Effector memory CD8-positive, alpha-beta T cell (primary cell): ENCODE measurements at places on chromosomes 6 and 20.

DNA sequence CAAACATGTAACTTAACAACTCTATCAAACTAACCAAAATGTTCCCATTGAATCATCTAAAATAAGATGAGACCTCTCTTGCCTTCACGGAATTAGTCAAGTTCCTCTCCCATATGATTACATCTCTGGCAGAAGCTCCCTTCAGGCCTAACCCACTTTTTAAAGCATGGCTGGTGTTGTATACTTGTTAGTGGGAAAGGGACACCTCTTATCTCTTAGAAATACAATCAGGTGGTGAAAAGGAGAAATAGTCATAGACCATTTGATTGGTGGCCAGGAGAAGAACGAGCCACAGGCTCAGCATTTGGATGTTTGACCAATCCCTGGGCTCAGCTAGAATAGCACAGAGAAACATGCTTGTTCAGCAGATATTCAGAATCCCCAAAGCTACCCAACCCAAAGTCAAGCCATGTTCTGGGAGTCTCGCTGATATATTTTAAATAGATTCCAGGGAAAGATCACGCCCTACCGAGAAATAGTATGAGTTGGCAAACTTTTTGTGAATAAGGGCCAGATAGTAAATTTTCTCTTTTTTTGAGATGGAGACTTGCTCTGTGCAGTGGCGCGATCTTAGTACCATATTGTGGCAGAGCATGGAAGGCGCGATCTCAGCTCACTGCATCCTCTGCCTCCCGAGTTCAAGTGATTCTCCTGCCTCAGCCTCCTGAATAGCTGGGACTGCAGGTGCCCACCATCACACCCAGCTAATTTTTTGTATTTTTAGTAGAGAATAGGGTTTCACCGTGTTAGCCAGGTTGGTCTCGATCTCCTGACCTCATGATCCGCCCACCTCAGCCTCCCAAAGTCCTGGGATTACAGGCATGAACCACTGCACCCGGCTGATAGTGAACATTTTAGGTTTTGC lies 126.3 kb upstream of the MYLIP start:
- no peak for DNase-seq

DNA sequence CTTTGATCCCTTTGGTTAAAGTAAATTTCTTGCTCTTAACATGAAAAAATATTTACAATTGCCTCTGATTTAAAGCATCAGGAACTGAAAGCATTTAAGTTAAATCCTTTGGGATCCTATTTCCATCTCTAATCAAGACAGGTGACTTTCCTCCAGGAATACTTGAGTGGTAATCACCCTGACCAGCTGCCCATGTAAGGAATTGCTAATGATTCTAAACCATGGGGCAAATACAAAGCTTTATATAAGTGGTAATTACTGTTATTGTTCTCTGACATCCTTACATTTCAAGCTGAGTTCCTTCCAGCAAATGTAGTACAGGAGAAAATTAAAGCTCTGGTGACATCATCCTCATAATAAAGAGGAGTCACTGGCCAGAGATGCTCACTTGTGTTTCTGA lies 100.6 kb downstream of the CRYBG1 start:
- DNase-seq, result no peak

GRCh38 chr20:47354464-47354713 lies 2.1 kb downstream of the ZMYND8 start:
- DNase-seq, result no peak

DNA sequence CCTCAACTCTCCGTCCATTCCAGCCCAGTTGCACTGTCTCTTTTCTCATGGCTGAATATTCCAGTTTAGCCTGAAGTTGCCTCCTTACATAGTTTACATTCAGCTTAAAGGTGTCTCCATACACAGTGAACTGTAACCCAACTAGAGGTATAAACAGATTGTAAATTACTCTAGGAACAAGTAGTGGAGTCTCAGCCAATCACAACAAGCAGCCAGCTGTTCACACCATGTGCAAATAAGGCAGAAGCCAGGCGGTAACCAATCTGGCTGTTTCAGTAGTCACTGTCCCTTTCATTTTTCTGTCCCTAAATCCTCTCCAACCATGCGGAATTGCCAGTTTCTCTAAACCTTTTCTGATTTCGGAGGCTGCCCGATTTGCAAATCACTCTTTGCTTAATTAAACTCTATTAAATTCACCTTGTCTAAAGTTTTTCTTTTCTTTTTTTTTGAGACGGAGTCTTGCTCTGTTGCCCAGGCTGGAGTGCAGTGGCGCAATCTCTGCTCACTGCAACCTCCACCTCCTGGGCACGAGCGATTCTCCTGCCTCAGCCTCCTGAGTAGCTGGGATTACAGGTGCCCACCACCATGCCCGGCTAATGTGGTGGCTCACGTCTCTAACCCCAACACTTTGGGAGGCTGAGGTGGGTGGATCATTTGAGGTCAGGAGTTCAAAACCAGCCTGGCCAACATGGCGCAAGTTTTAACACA lies 37.6 kb upstream of the GFOD1 start:
- no peak for DNase-seq

- DNase-seq, result no peak
These were observed 4.9 kb upstream of the MLN start for GRCh38 chr6:33808641-33809180.

- no peak for DNase-seq
These were observed 81.0 kb downstream of the HIVEP2 start for GRCh38 chr6:142863981-142864380.

GRCh38 chr6:153595903-153596302 lies 443.1 kb upstream of the OPRM1 start:
- no peak for DNase-seq

DNA sequence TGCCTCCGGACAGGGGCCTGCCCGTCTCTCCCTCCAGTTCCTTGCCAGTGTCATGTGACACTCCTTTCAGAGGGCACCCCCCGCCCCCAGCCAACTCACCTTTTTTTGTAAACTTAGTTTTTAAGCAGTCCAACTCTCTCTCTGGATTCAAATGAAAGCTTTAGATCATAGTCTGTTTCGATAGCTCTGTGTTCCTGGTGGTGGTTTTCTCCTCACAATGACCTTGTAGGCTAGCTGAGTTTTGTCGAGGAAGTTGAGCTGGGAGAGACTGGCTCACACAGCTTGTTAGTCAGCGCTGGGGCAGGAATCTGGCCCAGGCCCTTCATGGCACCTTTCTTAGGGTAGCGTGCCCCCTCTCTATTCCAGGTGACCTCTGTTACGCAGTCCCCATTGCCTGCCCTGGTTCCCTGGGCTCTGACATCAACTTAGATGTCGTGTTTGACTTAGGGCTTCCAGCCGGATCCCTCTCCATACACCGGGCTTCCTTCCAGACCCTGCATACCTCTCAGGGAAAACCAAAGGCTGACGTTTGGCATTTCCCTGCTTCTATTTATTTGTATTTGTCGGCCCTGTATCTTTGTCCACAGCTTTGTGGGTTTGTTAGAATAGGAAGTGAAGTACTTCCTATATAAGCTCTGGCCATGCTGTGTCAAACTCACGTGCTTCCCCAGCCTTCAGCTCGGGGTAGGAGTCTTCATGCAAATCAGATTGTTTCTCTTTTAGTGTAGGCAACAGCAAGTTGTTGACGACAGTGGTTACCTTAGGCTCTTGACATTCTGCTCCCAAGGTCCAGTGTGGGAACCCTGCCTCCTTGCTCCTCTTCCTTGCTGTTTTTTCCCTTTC lies 12.7 kb downstream of the IGF2R start:
- no peak for DNase-seq

DNA sequence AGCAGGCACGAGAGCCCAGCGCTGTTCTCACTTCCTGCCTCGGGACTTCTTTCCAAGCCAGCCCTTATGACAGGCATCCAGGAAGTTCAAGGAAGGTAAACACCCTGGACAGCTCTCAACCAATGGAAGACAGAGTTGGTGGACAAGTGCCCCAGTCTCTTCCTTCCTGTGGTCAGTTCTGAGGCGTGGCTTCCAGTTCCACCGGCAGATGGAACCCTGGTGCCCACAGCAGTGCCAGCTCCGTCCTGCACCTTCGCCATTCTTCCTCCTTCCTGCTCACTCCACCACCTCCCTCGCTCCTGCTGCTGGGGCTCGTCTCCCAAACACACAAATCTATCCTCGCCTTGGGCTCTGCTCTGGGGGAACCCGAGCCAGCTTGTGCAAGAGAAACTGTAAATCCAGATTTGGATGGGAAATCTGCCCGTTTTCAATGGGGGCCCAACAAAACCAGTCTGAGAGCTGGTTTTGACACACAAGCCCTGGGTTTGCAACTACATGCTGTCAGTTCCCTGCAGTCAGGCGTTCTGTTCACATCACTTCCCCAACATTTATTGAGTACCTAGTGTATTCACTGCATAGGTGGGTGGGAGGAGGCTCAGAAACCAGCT lies 162.7 kb downstream of the GRM4 start:
- no peak for DNase-seq

DNA sequence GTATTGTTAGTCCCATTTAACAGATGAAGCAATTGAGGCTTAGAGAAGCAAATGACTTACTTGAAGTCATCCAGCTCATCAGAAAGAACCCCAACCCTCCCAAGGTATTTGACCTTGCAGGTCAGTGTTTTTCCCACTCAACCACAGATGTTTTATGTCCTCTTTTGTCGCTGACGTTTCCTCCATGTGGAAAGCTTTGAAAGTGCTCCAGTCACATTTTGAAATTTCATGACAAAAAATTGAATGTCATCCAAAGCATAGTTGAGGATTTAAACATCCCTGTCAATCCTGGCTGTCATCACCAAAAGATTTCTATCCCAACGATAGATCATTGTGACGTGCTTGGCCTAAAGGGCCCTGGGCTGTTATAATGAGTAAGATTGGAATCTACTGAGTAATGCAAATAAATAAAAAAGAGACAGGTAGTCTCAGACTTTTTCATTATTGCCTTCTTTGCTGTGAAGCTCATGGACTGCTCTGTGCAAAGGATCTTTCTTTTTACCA lies 102.7 kb downstream of the TSHZ2 start:
- DNase-seq, result no peak

- DNase-seq, result no peak
These were observed 5.0 kb downstream of the TCP11 start for GRCh38 chr6:35136185-35136584.

DNA sequence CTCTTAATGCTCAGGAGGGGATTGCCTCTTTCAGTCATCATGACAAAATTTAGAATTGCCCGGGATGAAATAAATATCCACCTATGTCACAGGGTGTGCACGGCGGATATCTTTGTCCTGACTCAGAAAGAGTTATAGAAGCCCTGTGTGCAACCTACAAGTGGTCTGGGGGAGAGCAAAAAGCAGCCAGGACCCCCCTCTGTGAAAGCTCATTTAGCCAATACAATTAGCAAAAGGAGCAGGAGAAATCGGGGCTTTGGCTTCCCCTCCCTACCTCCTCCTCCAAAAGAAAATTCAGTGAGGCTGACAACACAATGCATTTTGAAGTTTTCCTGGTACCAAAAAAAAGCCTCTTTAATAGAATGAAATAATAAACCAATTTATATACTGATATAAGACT lies 21.8 kb downstream of the FOXA2 start:
- DNase-seq, result no peak

GRCh38 chr6:96613291-96613999 lies 50.5 kb downstream of the FHL5 start:
- no peak for DNase-seq

GRCh38 chr6:136149311-136149710 lies 100.8 kb downstream of the MTFR2 start:
- DNase-seq, result no peak

DNA sequence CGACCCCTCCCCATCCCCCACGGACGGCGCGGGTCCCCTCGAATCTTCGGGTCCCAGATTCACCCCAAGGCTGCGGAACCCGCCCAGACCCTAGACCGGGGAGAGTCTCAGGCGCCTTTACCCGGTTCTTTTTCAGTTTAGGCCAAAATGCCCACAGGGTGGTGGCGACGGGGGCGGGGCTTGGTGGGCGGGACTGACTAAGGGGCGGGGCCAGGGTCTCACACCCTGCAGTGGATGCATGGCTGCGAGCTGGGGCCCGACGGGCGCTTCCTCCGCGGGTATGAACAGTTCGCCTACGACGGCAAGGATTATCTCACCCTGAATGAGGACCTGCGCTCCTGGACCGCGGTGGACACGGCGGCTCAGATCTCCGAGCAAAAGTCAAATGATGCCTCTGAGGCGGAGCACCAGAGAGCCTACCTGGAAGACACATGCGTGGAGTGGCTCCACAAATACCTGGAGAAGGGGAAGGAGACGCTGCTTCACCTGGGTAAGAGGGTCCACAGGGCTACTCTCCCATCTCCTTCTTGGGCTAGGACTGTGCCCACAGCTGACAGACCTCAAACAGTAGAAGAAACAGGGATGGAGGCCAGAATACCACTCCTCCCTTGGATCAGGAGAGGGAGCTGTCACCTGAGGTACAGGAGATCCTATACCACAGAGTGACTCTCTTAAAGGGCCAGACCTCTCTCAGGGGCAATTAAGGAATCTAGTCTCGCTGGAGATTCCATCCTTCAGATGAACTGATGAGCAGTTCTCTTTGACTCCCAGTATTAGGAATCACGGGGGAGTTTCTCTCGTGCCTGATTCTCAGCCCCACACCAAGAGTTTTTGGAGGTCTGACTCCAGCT lies 942 bp downstream of the HLA-E start:
- peak; percentile 67 for DNase-seq

DNA sequence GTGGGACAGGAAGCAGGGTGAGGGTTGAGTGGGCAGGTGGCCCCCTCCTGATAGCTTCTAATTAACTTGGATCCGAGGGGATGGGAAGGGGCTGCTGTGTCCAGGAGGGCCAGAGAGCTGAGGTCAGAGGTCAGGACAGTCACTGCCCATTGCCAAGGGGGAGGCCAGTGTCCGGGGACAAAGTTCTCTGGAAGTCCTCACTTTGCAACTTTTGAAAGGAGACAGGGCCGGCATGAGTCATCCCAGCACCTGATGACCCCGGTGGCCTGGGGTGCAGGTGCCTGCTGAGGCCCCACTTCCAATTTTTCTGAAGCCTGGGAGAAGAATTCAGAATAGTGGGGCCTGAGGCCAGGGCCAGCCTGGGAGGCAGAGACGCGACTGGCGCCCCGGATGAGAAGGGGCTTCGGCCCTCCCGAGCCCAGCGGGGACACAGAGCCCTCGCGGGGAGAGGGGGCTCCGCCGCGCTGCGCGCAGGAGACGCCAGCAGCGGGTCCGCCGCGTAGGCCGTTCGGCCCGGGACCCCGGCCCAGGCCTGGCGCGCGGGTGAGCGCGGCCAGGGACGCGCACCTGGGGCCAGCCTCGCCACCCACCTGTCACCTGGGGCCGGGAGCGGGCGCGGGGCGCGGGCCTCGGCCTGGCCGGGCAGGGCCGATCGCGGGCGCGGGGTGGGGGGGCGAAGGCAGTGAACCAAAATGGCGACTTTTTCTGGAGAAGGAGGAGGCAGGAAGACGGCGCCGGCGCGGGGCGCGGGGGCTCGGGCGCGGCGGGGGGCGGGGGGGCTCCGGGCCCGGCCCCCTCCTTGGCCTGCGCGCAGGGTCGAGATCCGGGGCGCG lies 586 bp downstream of the ZNF512B start:
- no peak for DNase-seq

GRCh38 chr20:45908084-45908483 lies 3.9 kb downstream of the PLTP start:
- DNase-seq, result no peak

DNA sequence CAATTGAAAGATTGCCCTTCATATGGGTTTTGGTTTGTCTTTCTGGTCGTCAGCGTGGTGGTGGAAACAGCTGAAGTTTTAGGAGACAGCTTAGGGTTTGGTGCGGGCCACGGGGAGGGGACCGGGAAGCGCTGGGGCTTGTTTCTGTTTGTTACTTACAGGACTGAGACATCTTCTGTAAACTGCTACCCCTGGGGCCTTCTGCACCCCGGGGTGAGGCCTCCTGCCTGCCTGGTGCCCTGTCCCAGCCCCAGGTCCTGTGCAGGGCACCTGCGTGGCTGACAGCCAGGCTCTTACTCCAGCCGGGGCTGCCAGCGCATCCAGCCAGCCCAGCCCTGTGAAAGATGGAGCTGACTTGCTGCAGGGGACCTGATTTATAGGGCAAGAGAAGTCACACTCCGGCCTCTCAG lies 22.8 kb downstream of the NPEPL1 start:
- no peak for DNase-seq

- no peak for DNase-seq
These were observed 10.0 kb downstream of the AHCY start for GRCh38 chr20:34293119-34293518.
